GM23338 (cell line): ENCODE measurements at places on chromosomes 16 and 17. TPM values are rescaled to one million over a fixed set of nuclear protein-coding genes. Genes with fewer than 3 reads are reported as not detected.

Gene SLC22A31
- total RNA-seq = 7.9 and 13.8 TPM in 2 replicates

Gene OXLD1
- total RNA-seq = 46.0 and 76.2 TPM in 2 replicates

Gene TAOK1
- total RNA-seq = 63.3 and 69.8 TPM in 2 replicates

Gene MARVELD3
- 25.1 and 32.7 TPM in 2 replicates for total RNA-seq

Gene PHLPP2
- 14.1 and 20.5 TPM in 2 replicates for total RNA-seq

Gene MBTPS1
- total RNA-seq = 44.3 and 49.3 TPM in 2 replicates

Gene TOM1L1
- total RNA-seq = 58.0 and 68.0 TPM in 2 replicates

Gene MCRIP1
- total RNA-seq = 85.2 and 110 TPM in 2 replicates

Gene THOC6
- 71.4 and 86.6 TPM in 2 replicates for total RNA-seq

Gene C17orf67
- total RNA-seq = 0.85 and 1.0 TPM in 2 replicates

Gene KRT13
- not detected in 2 replicates for total RNA-seq
